ENCODE measurements at places on chromosomes 4 and X. TPM values are rescaled to one million over a fixed set of nuclear protein-coding genes. Genes with fewer than 3 reads are reported as not detected.

The RIPPLY1 gene
- not detected for total RNA-seq

The TACR3 gene
- 0.16 TPM for total RNA-seq

- no peak overlapping the region for H3K27ac ChIP-seq
- no peak overlapping the region for H3K4me3 ChIP-seq
- DNase-seq = no peak
Measured at GRCh38 chrX:155148724-155149537, 67.3 kb upstream of the VBP1 start.

The ELMOD2 gene
- 26.2 TPM for total RNA-seq

The TRMT10A gene
- total RNA-seq = 5.1 TPM

- H3K27me3 ChIP-seq = no peaks in the 10 kb centered on the region
- no peak for DNase-seq
- H3K4me3 ChIP-seq = no peak overlapping the region
- no peak overlapping the region for H3K27ac ChIP-seq
- H3K4me1 ChIP-seq = no peaks in the 10 kb centered on the region
Measured at GRCh38 chr4:11343536-11343935, 85.2 kb downstream of the HS3ST1 start.

The RRH gene
- total RNA-seq = 0.24 TPM

GRCh38 chrX:87063642-87064041 lies 454.0 kb upstream of the KLHL4 start:
- no peak overlapping the region for H3K4me3 ChIP-seq
- DNase-seq = no peak
- H3K4me1 ChIP-seq = no peaks in the 10 kb centered on the region
- no peak overlapping the region for H3K27ac ChIP-seq

The TLL1 gene
- 4.0 TPM for total RNA-seq

DNA sequence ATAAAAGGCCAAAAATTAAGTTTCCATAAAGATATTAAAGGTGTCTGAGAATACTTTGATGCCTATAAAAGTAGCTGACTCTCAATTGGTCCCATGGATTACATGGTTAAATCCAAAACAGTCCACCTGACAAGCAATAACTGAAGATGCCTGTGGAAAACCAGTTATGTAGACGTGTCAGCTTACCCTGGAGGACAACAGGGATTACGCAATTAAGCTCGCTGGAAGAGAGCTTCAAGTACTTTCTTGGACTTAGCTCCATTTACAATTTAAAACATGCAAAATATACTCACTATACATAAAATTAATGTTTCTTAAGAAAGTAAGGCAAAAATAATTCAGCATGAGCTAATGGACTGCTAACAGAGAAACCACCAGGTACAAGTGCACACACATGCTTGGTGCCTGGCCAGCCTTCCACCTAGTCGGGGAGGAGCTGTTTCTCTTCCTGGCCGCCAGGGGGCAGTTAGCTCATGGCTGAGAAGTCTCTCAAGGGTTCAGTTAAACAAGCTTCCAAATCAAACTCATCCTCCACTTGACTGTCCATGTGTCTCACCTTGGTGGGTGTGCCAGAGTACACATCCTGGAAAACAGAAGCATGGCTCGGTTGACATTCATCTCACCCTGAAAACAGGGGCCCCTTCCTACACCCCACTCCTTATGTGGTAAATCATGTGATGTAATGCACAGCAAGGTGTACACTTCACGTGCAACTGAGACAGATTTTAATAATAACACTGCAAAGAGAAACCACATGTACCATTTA lies 9.2 kb upstream of the FAM53A start:
- H3K4me3 ChIP-seq = no peak overlapping the region
- H3K27me3 ChIP-seq = no peaks in the 10 kb centered on the region
- peak; percentile 82 for DNase-seq
- H3K36me3 ChIP-seq = no peaks in the 10 kb centered on the region
- H3K27ac ChIP-seq = no peak overlapping the region

The PABPC1L2A gene
- not detected for total RNA-seq

DNA sequence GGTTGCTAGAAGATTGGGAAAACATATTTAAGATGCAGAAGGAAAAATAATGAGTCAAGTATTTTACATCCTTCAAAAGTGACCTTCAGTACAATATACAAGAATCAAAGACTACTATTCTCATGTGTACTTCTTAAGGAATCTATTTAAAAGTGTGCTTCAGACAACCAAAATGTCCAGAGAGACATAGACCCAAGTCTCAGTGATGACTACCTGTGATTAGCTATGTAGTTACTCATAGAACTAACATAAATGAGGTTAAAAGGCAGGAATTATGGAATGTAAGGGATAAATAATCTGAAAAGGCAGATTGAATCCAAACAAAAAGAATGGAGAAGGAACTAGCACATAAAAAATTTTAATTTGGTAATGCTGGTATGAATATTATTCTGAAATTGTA lies 634.7 kb upstream of the FAM241A start:
- H3K27ac ChIP-seq = no peak overlapping the region
- no peaks in the 10 kb centered on the region for H3K27me3 ChIP-seq
- H3K4me3 ChIP-seq = no peak overlapping the region
- no peaks in the 10 kb centered on the region for H3K4me1 ChIP-seq
- no peaks in the 10 kb centered on the region for H3K36me3 ChIP-seq

DNA sequence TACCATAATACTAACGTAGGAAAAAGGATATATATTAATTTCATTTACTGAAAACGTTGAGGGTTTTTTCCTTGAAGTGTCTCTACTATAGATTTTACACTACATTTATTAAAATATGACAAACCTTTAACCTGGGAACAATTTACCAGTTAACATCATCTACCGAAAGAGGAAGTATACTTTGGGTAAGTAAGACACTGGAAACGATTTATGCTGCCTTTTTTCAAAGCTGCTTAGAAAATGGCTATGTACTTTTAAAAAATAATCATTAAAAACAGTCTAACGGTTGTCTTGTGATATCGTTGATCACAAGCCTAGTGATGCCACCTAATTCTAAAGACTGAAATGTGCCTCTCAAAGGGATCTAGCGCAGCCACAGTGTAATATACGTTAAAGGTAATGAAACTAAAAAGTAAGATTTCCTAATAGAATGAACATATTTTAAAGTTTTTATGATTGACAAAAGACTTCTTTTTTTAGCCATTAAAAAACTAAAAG lies 50.4 kb downstream of the STX18 start:
- H3K27me3 ChIP-seq = no peaks in the 10 kb centered on the region
- no peaks in the 10 kb centered on the region for H3K36me3 ChIP-seq
- no peak for DNase-seq
- peaks cover 6% of the 10 kb centered on the region for H3K4me1 ChIP-seq

DNA sequence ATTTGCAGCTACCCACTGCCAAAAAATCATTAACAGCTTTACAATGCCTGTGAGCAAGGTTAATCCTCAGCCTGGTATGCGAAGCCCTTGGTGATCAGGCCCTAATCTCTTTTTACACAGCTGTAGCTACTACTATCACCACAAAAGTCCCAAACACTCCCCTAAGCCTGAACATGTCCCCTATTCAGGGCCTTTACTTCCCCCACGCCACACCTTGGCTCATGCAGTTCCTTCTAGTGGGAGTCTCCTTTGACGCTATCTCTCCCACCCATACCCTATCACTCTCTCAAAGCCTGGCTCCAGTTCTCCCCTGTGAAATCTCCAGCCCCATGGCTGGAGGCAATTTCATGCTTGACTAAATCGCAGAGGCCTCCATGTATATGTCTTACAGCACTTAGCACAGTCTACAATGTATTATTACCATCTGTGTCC lies 90.6 kb upstream of the CBR4 start:
- H3K4me3 ChIP-seq = no peak overlapping the region
- DNase-seq = no peak
- H3K27me3 ChIP-seq = no peaks in the 10 kb centered on the region

All from left lung (tissue), 14 donors.